ENCODE measurements at places on chromosomes 12 and 14. TPM values are rescaled to one million over a fixed set of nuclear protein-coding genes. Genes with fewer than 3 reads are reported as not detected.

DNA sequence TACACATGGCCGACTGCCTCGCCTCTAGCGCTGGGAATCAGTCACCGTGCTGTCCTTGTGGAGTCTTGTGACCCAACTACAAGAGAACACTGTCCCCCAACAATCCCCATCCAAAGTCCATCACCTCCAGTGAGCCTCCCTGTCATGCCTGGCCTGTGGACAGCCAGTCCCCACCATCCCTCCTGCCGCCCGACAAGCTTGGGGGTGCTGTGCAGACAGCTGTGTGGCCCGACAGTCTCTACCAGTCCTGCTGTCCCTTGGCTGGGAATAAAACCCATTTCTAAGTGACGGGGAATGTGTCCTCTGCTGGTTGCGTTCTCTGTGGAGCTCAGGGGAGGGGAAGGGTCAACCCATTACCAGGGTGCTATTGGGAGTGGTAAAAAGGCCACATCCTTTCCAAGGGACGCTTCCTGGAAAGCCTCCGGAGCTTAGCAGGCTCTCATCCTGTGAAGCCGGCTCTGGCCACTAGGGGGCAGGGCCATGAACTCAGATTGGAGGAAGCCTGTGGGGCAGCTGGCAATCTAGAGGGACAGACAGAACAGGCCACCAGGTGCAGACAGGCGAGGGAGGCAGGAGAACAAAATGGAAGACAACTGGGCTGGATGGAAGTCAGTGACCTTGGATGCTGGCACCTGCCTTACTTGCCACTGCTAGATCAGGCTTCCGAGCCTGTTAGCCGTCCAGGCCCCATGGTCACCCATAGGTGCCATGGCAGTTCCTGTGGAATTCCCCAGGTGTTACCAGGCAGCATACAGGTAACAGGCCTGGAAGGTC is 12.0 kb upstream of the BLTP3B start:
- DNase-seq = peak; percentile 71

- no peak for DNase-seq
Measured at GRCh38 chr12:126960221-126960620, 1306.7 kb upstream of the TMEM132C start.

GRCh38 chr12:113298861-113299545 is 35.9 kb downstream of the SLC8B1 start:
- no peak for DNase-seq

GRCh38 chr12:45587012-45587411 is 142.5 kb upstream of the ARID2 start:
- no peak for DNase-seq

- no peak for DNase-seq
Measured at GRCh38 chr12:26460361-26460760, 265.0 kb downstream of the SSPN start.

GRCh38 chr14:42374332-42374731 is 767.7 kb downstream of the LRFN5 start:
- peak; percentile 5 for DNase-seq

GRCh38 chr12:111256629-111257434 is 112.1 kb downstream of the PHETA1 start:
- no peak for DNase-seq

- DNase-seq = no peak
Measured at GRCh38 chr14:52863334-52863700, 71.9 kb upstream of the GNPNAT1 start.

DNA sequence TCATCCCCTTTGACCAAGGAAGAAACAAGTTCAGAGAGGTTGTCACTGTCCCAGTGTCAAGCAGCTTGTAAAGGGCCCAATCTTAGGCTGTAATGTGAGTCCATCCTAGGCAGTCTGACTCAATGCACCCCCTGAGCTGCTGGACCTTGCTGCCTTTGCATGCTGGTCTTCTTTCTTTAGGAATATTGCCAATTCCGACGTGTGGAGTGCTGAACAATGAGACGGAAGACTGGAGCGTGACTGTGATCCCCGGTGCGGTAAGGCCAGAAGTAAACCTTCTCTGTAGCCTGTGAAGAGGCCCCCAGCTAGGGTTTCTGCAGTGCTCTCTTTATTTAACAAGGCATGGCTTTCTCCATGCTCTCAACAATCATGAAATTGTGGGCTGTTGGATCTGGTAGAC is 963 bp downstream of the TCTN2 start:
- DNase-seq = no peak

DNA sequence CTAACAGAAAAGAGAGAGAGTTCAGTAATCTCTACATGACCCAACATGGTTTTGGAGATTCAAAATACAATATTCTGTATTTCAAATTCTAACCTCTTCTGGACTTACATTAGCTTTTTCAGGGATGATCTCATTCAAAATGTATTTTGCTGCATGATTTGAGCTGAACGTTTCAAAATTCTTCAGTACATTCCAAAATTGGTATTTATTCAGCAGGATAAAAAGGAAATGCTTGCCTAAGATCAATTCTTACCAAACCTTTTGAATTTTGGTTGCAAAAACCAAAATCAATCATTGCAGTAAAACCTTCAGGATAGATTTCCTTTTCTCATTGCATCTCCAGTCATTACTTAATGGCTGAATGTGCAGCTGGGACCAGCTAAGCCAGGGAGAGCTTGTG is 1761.3 kb upstream of the SEL1L start:
- DNase-seq = no peak

DNA sequence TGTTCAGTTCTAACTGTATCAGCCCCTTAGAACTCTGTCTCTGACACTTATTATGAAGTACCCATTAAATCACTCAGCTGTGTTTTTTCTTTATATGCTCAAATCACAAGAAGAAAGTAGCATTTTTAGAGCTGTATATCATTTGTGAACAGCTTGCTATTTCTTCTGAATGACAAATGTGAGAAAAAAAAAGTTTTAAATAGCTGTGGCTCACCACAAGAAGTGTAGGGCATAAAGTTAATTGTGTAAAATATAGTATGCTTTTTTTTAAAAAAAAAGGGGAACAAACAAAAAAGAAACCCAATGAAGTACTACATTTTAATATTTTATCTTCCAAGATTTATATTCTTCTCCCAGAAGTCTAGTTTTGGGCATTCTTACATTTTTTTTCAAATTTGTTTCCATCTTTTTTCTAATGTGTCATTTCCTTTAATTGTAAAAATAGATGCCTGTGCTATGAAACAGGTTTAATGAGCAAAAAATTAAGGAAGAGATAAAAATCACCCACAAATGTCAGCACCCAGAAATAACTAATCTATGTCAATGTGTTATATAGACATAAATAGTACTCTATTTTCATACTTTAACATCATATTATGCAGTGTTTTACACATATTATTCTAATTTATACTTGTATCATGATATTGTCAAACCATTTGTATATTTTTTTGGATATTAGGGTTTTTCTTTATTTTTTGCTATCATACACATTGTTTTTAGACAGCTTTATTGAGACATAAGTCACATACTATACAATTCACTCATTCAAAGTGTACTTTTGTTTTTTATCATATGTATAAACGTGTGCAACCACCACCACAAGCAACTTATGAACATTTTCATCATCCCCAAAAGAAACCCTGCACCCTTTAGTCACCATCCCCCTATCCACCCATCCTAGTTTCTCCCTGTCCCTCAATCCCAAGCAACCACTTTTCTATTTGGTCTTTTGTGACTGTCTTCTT is 22.4 kb upstream of the LRRK2 start:
- DNase-seq = no peak

GRCh38 chr14:70027785-70028428 is 148.7 kb downstream of the SMOC1 start:
- peak; percentile 64 for DNase-seq

DNA sequence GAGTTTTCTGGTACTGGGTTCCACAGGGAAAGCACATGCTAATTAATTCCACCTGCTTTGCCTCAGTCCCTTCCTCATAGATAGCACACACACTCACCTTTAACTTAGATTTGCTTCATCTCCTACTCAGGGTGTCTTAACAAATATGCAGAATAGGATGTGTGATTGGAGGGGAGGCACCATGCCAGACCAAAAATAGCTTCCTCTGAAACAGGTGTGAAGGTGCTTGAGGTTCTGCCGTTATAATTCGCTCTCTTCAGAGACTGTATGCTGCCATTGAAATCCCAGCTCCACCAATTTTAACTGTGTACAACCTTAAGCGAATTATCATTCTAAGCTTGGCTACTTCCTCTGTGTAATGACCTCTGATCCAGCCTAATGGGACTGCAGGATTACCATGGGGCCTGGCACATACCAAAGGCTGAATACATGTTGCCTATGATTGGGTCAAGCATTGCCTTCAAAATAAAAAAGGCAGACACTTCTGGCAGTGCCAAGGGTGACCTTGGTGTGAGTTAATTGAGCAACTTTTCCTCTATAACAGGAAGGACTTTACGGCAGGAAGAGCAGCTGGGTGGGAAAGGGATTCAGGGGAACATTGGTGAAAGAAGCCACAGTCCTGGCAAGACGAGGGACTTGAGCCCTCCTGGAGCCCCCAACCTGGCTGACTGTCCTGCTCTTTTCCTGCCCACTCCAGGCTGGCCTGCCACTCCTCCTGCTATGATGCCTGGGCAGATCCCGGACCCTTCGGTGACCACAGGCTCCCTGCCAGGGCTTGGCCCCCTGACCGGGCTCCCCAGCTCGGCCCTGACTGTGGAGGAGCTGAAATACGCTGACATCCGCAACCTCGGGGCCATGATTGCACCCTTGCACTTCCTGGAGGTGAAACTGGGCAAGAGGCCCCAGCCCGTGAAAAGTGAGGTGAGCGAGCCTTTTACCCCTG is 9.7 kb downstream of the JDP2 start:
- no peak for DNase-seq

DNA sequence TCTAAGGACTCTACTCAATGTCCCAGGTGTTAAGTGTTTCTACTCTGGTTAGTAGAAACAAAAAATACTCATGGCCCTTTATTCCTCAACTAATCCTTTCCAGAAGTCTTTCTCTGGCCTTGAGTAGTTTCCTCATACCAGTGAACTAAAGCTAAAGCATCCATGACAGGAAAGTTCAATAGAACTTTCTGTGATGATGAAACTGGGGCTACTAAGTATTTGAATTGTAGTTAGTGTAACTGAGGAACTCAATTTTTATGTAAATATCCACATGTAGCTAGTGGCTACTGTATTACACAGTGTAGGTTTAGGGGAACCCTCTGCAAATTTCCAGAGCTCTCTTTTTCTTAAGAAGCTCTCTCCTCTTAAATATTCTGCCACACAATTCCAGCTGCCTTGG is 63.7 kb downstream of the R3HDM2 start:
- no peak for DNase-seq

GRCh38 chr12:19222558-19222957 is 93.0 kb downstream of the PLEKHA5 start:
- DNase-seq = no peak

GRCh38 chr14:51487848-51488247 is 163.9 kb upstream of the FRMD6 start:
- peak; percentile 35 for DNase-seq

DNA sequence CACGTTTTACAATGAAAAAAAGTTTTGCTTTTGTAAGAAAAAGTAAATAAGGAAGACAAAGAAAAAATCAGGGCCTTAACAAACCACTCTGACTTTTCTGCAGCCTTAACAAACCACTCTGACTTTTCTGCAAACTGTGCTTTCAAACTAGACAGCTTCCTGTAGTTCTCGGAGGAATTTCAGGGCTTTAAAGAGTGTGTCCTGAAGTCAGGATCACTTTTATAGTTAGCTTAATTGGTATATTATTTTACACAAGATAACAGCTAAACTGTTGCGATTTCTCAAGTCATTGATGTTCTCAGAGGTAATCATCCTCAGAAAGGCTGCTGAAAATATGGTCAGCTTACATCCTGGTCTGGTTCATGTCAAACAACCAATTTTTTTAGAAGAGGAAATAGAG is 42.2 kb downstream of the TMEM117 start:
- no peak for DNase-seq

GLS2 gene
- total RNA-seq = 3.9 TPM

USP44 gene
- not detected for total RNA-seq

GPR162 gene
- not detected for total RNA-seq

KCNH3 gene
- total RNA-seq = not detected

LUM gene
- not detected for total RNA-seq

GPR137C gene
- 0.10 TPM for total RNA-seq

ACRBP gene
- total RNA-seq = 0.30 TPM

OLR1 gene
- 0.25 TPM for total RNA-seq

LRTM2 gene
- total RNA-seq = not detected

Measured in MCF 10A (cell line).